ENCODE measurements at places on chromosomes 4 and X.

- no peak for DNase-seq
These were observed 194.0 kb downstream of the PDGFRA start for GRCh38 chr4:54423066-54423465.

DNA sequence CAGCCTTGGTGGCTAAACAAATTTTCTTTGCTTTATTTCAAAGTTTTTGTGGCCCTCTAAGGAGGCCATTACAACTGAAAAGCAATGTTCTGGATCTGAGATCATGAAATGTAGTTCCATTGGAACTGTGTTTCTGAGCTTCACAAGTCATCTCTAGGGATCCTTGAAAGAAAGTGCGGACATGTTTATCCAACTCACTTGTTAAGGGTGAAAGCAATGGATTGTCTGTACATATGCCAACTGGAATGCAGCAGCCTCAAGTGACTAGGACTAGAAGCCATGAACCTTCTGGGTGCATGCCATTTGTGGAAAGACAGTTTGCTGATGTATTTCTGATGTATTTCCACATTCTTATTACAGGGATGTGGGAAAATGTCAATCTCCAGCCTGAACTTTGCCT, 36.7 kb upstream of the KLHL13 start:
- DNase-seq, result no peak

GRCh38 chr4:113815826-113816225, 54.3 kb upstream of the CAMK2D start:
- no peak for DNase-seq

GRCh38 chr4:66273110-66273509, 602.8 kb upstream of the EPHA5 start:
- no peak for DNase-seq

DNA sequence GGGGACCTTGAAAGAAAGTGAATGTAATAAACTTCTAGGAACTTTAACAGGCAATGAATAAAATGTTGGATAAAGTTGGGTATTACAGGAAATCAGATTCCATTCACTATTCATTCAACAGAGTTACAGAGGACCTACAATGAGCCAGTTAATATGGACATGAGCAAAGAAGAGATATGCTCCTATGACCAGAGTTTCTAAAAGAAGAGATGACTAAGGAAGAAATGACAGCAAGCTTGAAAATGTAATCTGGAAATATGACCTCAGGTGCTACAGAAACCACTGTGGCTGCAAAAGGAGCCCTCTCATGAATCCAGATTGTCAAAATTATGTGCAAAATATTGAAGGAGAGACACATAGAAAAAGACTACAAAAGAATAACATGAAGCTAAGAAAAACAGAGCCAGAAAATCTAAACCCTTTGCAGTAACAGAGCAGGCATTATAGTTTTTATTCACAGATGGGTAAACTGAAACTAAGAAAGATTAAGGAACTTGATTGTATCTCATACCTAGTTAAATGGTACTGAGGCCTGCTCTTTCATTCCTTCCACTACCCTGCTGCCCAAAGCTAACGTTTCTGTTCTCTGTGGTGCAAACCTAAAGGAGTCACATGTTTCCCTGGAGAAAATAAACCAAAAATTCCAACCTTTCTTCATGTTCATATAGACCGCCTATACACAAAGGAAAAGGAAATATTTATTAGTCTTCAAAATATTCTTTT, 378.3 kb downstream of the GBA3 start:
- no peak for DNase-seq

DNA sequence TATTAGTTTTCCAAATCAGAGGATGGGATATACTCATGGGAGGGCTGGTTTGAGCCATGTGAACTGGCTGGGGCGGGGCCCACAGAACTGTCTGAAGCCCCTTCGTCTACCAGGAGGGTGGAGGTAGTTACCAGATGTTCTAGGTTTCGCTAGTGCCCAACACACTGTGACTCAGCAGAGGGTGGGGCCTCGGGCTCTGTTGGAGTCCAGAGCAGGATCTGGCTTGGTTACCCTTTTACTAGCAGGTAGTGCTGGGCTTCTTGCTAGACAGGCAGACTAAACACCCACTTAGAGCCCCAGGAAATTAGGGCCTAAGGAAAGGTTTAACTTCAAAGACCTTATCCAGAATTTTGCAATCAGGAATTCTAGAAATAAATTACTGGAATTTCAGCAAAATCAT, 56.2 kb upstream of the CHRDL1 start:
- DNase-seq, result no peak

DNA sequence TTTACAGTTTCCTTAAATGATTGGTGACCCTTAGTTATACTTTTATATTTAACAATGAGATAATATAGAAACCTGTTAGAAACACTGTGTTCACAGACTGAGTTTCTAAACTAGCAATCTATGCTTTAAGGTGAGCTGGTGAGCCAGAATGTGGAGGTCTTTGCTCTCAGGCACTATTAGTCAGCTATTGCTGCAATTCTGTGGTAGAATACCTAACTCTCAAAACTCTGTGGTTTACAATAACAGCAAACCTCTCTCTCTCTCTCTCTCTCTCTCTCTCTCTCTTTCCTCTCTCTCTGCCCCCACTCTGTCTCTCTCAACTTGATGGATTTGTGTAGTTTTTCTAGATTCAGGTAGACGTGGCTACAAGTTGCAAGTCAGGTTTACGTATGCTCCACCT, 17.6 kb upstream of the LCORL start:
- no peak for DNase-seq

DNA sequence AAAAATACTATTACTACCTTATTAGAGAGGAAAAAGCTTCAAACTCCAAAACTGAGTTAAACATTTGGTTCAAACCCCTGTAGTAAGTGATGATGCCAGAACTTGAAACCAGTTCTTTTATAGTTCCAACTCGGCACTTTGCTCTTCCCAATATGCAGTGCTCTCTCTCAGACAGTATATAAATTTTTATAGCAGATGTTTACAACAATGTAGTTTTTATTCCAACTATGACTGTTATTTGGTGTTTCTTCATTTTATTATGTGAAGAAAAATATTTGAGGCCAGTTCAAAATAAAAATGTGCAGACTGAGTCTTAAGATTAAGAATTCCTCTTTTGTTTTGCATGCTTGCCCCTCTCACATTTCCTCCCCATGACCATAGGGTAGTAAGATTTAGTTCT, 2.9 kb upstream of the PPP4R3C start:
- no peak for DNase-seq

GRCh38 chr4:161704040-161704439, 459.8 kb downstream of the FSTL5 start:
- DNase-seq, result no peak

- no peak for DNase-seq
These were observed 25.9 kb downstream of the CC2D2A start for GRCh38 chr4:15495621-15496020.

- DNase-seq, result no peak
These were observed 10.1 kb upstream of the FGG start for GRCh38 chr4:154622598-154622997.

DNA sequence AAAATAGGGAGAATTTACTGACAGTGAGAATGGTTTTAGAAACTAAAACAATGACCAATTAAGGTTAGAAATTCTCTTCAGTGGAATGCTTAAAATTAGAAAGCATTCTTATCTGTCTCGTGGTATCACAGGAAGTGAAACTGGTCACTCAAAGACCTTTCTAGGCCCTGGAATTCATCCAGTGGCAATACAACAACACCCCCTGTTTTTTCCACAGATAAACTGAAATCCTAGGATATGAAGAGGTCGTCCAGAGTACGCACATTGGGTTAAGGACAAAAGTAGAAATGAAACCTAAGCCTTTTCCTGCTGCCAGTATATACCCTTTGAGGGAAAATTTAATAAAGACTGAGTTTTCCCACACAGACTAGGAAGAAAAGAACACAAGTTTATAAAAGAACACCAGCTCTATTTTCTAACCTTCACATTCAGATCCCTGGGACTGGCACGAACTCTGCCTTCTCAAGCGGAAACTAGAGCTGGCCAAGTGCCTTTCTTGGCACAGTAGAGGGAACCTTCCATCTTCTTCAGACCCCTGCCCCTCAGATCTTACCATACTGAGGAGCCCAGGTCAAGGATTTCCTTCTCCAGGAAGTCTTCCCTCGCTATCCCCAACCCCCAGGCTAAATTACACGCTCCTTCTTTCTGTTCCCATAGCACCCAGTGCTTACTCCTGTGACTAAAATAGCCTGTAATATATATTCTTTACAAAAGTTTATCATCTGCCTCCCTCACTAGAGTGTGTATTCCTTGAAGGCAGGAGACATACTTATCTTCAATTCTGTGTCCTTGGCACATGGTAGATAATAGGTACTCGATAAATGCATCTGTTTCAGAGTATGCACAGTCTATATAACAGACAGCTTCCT, 16.9 kb downstream of the LHFPL1 start:
- DNase-seq, result no peak

- no peak for DNase-seq
These were observed 439.1 kb downstream of the PACRGL start for GRCh38 chr4:21139327-21139726.

GRCh38 chr4:145840162-145840768, 98.4 kb downstream of the ZNF827 start:
- DNase-seq, result no peak

DNA sequence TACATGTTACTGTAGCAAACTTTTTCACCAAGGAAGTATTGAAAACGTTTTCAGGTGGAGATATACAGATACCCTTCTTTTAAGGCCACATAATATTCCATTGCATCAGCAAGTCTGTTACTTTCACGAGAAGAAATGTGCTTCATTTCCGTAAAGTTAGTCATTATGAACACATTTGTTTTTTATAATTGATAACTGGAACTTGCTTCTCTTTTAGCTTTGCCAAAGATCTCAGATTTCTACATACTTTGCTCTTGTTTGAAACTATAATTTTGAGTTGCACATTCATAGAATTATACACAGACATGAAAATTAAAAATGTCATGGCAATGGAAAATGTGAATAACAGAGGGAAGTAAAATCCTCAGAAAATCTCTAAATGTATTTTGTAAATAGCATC, 128.7 kb upstream of the GIMD1 start:
- no peak for DNase-seq

DNA sequence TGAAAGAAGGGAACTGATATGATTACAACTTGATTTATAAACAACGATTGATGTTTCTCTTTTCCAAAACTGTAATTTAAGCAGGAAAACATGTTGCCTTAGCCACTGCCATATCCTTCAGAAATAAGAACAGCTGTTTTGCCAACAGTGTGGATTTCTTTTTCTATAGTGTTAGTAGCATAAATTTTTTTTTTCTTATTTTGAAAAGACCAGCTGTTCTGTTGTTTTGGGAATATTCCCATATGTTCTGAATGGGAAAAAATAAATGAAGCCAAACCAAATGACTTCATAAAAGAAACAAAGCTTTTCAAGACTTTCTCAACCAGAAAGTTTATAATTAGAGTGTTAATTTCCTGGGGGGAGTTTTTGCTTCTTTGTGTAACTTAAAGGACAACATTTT, 83.9 kb upstream of the ARHGAP24 start:
- no peak for DNase-seq

DNA sequence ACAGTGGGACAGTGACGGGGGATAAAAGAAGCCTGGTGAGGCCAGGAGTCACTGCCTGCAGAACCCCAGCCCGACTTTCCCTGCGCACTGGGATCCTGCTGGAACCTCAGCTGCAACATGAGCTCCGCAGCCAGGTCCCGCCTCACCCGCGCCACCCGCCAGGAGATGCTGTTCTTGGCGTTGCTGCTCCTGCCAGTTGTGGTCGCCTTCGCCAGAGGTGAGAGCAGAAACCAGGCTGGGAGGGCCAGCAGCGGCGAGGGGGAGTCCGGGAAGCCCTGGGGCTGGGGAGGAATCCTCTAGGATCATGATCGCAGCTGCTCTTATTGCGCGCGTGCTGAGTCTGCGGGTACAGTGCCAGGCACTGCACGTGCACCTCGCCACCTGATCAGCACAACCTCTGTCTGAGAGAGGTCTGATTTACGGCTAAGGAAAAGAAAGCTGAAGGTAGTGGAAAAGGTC, at the start of gene PF4V1:
Gene PF4V1, plus strand, starts transcription at position 51 of the 459 bp plus-strand sequence. Its CDS starts 67 bp downstream, at position 118.
- DNase-seq, result no peak

DNA sequence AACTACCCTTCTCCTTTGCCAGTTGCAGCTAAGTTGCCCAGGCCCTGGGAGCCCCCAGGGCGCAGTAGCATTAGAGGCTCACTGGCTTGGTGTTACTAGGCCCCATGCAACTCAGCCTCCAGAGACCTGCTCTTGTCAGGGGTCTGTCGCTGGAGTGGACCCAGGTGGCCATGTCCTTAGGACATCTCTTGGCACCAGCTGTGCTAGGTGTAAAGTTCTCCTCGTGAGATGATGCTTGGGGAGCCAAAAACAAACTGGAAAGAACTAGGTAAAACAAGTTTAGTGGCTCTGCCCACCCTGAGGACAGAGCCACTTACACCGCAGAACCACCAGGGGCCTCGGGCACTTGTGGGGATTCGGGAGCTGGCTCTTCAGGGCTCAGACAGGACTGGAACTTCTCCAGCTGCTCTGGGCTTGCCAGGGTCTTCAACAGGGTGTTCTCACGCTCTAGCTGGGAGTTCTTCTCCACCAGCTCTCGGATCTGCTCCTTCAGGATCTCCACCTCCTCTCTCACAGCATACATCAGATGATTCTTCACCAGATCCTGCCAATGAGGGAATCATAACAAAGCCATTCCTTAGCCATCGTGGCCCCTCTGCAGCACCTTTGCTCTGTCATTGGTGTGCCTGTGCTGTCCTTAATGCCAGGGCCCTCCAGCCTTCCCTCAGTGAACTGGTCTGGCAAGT, 61.2 kb downstream of the TSC22D3 start:
- no peak for DNase-seq

DNA sequence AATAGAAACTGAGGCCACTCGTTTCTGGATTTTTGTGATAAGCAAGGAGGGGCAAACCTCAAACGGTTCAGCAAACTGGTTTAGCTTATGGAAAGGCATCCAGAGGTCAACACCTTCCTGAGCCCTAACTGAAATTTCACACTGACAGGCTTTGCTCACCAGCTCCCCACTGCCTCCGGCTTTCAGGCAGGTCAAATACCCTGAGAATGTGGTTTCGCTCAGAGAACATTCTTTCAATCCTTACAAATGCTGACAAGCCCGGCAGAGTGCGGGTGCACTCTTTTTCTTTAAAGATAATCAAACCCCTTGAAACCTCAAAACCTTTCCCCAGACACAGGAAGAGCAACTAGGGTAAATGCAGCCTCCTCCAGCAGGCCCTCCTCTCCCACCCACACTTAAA, 41.5 kb downstream of the CD40LG start:
- no peak for DNase-seq
